ENCODE measurements at places on chromosomes 5 and 9. TPM values are rescaled to one million over a fixed set of nuclear protein-coding genes. Genes with fewer than 3 reads are reported as not detected.

- peak; percentile 30 for ATAC-seq
These were observed 304.5 kb upstream of the RFX3 start for GRCh38 chr9:3830291-3830690.

HAVCR2 gene
- 0.88 TPM for total RNA-seq

AQP7 gene
- 1.7 TPM for total RNA-seq

DNA sequence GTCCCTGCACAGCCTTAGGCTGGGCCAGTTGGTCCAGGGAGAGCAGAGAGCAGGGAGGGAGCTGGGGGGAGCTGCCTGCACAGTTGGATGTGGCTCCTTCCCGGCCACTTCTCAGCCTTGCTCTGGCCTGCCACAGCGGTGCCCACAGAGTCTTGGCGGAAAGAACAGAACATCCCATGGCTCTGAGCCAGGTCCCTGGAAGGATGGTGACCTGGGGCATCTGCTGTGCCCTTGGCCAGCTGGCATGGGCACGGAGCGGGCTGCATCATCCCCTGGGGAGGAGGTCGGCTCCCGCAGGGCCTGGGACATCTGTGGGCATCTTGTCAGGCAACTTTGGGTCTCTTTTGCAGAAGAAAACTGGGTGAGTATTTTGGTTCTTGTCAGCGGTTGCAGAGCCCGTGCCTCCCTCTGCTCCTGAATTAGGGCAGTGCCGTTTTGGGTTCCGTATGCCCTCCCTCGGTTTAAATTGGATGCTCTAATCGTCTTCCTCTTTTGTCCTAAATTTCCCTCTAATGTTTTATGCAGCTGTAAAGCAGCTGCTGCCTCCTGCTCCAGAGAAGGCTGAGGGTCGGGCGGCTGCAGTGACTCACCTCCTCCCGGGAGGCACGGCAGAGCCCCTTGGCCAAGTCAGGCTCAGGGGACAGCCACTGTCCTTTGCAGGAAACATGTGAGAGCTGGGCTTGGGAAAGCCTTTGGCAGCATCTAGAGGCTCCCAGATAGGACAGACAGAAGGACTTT is 10.5 kb upstream of the NACC2 start:
- no peak for ATAC-seq

DNA sequence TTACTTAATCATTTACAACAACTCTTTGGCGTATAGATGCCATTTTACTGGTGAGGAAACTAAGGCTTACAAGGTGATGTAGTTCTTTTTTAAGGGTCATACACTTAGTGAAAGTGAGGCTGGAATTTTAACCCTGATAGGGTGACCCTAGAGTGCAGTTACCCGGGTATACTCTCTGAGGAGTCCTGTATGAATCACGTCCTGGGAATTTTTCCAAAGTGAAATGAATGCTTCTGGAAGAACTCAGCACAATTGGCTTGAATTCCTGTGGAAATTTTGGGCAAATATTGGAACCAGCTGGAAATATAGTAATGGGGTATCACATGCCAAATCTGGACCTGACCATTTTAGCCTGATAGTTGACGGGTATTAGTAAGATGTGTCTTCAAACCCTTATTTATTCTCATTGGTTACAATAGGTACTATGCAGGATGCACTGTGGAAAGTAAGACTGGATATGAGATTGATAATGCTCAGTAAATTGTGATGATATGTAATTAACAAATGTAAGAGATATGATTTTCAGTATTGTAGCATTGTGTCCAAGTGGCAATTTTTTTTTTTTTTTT is 14.8 kb downstream of the SUB1 start:
- ATAC-seq = no peak

DNA sequence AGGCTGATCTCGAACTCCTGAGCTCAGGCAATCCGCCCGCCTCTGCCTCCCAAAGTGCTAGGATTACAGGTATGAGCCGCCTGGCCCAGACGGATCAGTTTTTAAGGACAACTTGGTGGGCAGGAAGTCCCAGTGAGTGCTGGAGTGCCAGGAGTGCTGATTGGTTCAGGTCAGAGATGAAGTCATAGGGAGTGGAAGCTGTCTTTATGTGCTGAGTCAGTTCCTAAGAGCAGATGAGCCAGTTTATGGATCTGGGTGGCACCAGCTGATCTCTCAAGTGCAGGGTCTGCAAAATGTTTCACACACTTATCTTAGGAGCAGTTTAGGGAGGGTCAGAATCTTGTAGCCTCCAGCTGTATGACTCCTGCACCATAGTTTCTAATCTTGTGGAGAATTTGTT is 292.1 kb upstream of the ELAVL2 start:
- ATAC-seq = no peak

DNA sequence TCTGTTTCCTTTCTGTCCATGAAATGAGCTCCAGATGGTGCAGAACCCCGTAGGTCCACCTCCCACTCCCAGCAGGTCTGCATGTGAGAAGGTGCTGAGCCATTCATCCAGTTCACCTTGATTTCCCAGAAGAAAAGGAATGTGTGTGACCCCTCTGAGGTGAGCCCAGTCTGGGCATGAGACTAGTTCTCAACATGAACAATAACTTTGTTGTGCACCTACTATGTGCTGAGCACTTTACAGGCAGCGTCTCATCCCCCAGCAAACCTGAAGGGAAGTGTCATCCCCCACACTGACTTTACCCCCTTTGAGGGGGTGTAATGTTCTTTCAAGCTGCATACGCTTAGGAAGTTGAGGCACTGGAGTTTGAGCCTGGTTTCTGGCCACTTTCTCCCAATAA is 61.4 kb downstream of the SMIM23 start:
- no peak for ATAC-seq

GRCh38 chr9:114096041-114096511 is 3.0 kb downstream of the KIF12 start:
- ATAC-seq = no peak

GRCh38 chr5:66438087-66438486 is 158.1 kb upstream of the MAST4 start:
- ATAC-seq = no peak

DNA sequence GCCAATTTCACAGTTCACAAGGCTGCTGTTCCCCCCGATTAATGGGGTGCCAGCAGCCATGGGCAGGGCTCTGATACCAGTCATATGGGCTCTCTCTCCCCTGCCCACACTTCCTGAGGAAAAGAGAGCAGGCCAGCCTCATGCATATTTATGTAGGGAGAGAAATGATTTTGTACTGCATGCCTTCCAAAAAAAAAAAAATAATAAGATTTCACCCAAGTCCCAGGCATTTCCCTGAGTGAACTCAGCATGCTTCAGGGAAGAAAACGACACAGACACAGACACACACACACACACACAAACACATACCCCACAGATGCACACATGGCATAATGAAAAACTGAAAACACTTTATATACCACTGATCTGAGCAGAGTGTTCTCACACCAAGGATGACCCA is 232.8 kb downstream of the ASTN2 start:
- no peak for ATAC-seq

BTNL3 gene
- total RNA-seq = not detected

EMB gene
- total RNA-seq = 5.7 TPM

DNA sequence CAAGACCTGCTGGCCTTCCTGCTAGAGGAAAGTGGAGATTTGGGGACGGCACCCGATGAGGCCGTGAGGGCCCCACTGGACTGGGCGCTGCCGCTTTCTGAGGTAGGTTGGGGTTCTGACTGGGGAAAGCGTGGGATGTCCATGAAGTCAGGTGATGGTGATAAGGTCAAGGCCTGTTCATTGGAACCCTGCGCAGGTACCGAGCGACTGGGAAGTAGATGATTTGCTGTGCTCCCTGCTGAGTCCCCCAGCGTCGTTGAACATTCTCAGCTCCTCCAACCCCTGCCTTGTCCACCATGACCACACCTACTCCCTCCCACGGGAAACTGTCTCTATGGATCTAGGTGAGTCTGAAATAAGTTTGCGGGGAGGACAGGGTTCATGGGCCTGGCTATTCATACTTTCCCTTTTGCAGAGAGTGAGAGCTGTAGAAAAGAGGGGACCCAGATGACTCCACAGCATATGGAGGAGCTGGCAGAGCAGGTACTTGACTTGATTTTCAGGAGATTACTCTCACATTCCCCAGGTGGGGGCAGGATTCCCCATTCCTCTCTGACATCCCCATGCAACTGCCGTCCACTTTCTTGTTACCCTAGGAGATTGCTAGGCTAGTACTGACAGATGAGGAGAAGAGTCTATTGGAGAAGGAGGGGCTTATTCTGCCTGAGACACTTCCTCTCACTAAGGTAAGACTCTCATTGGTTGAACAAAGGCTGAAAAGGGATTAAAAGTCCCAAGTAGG is 505 bp downstream of the CREB3 start:
- peak; percentile 18 for ATAC-seq

DNA sequence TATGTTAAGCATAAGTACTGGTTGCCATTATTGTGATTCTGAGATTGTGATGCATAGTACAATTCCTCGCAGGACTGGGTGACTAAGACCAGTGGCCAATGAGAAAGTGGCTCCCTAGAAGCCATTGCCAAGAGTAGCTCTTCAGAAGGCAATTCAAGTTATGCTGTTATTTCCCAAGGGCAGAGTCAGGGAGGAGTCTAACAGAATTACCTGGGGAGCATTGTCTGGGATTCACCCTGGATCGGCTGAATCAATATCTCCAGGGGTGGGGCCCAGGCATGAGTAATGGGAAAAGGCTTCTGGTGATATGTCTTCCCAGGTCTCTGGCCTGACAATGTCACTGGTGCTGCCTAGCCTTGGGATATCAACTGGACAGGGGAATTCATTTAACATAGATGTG is 10.9 kb upstream of the ARHGEF28 start:
- ATAC-seq = peak; percentile 95

ARHGEF37 gene
- total RNA-seq = 23.6 TPM

GRCh38 chr9:135018306-135018915 is 69.1 kb upstream of the OLFM1 start:
- ATAC-seq = no peak

GRCh38 chr9:36632892-36633291 is 60.2 kb downstream of the MELK start:
- ATAC-seq = no peak

ARL14EPL gene
- total RNA-seq = not detected

- peak; percentile 85 for ATAC-seq
These were observed 12.8 kb upstream of the RALGDS start for GRCh38 chr9:133133681-133134387.

DNA sequence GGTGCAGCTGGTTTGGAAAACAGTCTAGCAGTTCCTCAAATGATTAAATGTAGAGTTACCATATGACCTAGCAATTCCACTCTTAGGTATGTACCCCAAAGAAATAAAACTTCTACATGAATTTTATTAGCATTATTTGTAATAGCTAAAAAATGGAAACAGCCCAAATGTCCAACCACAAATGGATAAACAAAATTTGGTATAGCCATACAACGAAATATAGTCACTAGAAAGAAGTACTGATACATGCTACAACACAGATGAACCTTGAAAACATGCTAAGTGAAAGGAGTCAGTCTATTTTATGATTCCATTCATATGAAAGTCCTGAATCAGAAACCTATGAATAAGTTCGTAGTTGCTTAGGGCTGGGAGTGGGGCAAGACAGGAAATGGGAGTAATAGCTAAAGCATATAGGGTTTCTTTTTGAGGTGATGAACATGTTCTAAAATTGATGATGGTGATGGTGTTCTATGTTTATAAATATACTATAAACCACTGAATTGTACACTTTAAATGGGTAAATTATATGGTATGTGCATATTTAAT is 6.3 kb downstream of the GDF9 start:
- ATAC-seq = no peak

DNA sequence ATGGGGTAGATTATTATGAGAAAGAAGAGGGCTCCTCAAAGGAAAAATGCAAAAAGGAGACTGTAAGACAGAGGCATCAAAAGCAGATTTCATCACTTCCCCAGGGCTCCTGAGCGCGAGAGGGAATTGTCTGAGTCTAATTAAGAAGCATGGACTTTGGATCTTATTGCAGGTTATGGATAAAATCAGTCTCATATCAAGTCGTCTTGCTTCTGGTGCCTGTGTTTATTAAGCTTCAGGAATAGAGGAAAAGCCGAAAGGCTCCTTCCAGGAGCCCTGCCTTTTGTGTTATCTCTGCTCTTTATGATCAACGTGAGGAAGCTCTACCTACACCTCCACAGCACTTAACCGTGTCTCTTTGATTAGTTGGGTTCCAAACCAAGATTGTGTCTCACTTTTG is 25.0 kb upstream of the SEMA5A start:
- ATAC-seq = no peak

GRCh38 chr9:109213285-109214121 is 46.5 kb upstream of the FRRS1L start:
- ATAC-seq = no peak

Measured in esophagus mucosa (tissue), 1 donor.